ENCODE measurements at places on chromosomes 3 and 15.

GRCh38 chr15:69881302-69881670 is 216.4 kb downstream of the TLE3 start:
- no peak for DNase-seq

- DNase-seq: no peak
Measured at GRCh38 chr3:46990573-46991374, 11.3 kb downstream of the NBEAL2 start.

GRCh38 chr3:66537735-66538134 is 36.9 kb upstream of the LRIG1 start:
- DNase-seq: no peak

DNA sequence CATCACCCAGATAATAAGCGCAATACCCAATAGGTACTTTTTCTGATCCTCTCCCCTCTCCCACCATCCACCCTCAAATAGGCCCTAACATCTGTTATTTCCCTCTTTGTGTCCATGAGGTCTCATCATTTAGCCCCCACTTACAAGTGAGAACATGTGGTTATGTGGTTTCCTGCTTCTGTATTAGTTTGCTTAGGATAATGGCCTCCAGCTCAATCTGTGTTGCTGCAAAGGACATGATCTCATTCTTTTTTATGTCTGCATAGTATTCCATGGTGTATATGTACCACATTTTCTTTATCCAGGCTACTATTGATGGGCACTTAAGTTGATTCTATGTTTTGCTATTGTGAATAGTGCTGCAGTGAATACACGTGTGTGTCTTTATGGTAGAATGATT is 165.4 kb downstream of the MBNL1 start:
- no peak for DNase-seq

DNA sequence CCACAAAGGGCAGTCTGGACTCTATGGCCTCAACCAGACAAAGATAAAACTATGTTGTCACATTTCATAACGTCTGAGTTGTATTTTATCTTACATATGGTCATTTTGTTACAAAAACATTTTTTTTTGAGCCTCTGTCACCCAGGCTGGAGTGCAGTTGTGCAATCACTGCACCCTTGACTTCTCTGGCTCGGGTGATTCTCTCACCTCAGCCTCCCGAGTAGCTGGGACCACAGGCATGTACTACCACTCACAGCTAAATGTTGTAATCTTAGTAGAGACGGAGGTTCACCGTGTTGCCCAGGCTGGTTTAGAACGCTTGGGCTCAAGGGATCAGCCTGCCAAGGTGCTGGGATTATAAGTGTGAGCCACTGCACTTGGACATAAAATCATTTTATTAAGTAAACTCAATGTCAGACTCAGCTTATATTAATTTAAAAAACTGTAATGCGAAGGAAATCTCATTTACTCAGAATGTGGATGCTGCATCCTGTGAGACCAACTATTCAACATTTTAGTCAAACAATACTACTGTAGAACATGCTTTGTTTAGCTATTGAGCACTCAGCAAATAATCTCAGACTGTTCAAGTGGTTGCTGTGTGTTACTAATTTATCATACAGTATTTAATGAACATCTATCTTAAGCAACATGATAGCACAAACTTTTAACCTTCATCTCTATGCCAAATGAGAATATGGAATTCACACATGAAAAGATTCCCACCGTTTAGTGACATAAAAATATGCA is 209.2 kb downstream of the TBL1XR1 start:
- DNase-seq: no peak

DNA sequence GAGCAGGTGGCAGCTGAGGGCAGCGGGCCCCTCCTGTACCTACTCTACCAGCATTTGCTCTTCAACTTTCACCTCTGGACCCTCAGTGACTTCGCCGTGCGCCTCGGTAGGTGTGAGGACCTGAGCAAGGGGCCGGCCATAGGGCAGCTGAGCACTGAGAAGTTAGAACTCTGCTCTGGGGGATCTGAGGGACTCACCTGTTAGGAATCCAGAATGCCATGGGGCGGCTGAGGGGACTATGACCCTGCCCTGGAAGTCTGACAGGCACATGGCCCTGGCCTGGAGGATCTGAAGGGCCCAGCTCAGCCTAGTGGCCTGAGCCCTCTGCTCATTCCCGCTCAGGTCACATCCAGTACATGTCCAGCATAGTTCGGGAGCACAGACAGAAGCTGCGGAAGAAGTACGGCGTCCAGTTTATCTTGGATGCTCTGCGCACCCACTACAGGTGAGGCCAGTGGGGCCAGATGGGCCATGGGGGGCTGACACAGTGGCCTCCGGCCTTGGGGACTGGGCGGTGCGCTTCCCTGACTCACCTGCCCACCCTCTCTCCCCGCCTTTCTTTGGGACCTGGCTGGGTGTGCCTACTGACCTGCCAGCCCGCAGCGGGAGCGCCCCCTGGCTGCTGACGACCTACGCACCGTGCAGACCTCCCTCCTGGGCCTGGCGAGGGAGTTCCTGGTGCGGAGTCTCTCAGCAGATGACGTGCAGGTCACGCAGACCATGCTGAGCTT is 18.8 kb downstream of the NBEAL2 start:
- DNase-seq: peak; percentile 50

DNA sequence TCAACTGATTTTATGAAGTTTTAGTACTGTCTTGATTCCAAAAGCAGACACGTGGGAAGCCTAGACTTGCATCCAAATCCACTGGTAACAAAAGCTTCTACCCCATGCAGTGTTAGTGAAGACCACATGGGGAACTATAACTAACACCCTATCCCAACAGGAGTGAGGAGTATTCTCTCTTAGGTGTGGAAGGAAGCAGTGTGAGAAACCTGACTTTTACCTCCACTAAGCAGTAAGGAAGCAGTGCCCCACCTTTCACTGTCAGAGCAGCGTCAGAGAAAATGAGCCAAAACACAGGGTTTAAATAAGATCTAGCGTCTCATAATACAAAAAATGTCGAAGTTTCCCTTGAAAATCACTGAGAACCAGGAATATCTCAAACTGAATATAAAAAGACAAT is 60.5 kb downstream of the DLG1 start:
- no peak for DNase-seq

All from stimulated activated CD4-positive, alpha-beta T cell treated with anti-CD3 and anti-CD28 coated beads, Interleukin-1b, Interleukin-23, amount 100 ng/mL, for 1 hour (primary cell).